Stimulated activated CD4-positive, alpha-beta T cell treated with anti-CD3 and anti-CD28 coated beads, Interleukin-1b, Interleukin-23, amount 100 ng/mL, for 24 hours (primary cell): ENCODE measurements at places on chromosomes 7 and 10.
A peak's percentile ranks its signal among the peaks of the same experiment; 100 is the strongest.

DNA sequence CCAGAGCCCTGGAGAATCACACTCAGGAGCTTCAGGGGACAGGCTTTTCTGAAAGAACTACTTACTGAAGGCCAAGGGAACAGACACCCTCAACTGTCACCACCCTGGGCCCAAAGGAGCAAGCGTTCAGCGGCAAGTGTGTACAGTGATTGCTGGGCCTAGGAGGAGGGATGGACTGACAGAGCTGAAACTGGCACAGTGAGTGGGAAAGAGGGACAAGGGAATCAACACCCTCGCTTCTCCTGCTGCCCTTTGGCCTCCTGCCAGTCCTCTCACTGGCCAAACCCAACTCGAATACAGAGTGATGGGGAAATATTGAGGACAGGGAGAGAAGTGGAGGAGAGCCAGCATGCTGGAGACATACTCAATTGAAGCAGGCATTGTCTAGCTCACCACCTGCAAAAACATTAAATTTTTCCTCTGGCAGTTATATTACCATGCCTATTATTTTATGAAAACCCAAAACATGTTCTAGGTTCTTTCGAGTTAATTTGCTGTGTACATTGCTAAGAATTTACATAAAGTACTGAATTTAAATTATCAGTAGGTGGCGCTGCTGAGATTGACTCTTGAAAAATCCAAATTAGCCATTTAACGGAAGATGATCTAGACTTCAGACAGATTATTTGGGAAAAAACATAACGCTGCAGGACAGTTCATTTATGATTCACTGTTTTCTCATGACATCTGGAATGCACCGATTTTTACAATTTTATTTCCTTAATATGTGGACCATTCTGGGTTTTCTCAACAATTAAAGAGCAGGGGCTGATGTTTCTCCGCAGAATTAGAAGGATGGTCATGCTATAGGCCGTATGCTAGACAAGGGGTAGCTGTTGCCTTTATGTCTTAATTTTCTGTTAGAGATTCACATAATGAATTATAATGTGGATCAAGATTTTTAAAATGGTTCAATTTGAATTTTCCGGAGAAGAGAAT, 14.7 kb upstream of the TMEM236 start:
- no peak for DNase-seq

- DNase-seq, result no peak
Measured at GRCh38 chr7:124130-124949, 68.0 kb upstream of the FAM20C start.

DNA sequence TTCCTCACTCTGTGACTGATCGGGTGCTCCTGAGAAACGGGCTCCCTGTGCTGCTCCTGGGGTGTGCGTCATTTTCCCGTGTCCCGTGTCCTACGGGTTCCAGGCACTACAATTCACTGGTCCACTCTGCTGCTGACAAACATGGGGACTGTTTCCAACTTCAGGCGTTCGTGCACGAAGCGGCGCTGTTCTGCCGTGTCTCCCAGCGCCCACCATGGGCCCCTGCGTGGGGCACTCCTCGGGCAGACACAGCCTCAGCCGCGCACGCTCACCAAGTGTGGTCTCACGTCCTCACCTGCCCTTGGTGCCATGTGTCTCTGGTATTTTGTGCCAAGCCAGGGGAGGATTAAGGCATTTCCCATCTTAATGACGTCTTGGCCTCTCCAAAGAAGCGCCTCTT, 19.0 kb downstream of the GPR146 start:
- DNase-seq, result no peak

GRCh38 chr7:16646472-16647072, 591 bp downstream of the BZW2 start:
- peak; percentile 11 for DNase-seq

GRCh38 chr7:117158941-117159697, 163.7 kb downstream of the WNT2 start:
- no peak for DNase-seq

DNA sequence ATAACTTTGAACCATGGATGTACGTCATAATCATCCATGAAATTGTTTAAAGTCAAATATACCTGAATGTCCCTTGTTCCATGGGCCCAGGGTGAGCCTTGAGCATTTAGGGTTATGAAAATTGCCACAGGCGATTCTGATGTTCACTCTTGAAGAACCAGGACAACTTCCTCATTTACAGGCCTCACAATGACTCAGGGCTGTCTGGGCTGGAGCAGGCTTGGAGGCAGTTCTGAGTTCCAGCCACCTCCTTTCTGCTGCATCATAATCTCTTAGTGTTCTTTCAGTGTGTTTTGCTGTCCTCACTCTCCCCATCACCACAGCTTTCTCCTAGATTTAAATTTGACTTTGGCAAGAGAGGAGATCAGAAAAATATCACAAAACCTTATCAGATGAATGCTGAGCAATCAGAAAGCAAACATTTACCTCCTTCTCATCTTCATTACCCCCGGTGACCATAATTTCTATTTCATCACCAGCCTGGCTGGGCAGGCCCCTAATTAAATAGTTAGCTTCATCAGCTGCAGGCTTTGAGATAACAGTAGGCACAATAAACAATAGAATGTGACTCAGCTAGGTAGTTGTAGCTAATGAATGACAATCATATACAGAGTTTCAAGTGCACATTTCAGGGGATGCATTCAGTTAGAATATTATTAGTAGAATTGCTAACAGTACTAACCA, 571.0 kb downstream of the SH2D4B start:
- no peak for DNase-seq

GRCh38 chr10:14261336-14261735, 69.4 kb downstream of the FRMD4A start:
- DNase-seq, result no peak

DNA sequence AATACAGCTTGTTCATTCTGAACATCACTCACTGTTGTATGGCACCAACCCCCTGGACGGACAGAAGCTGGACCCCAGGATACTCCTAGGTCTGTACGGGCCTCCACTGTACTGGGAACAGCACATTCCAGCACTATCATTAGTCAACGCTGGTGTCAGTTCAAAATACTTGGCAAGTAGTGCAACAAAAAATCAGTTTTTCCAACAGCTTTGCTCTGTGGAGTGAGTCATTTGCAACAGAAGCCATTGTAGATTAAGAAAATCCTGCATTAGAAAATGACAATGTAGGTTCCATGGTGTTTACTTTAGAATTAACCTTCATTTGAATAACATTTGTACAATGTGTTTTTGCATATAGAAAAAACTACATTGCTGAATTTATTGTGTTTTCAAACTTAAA, 266.6 kb downstream of the HDAC9 start:
- no peak for DNase-seq

- no peak for DNase-seq
Measured at GRCh38 chr7:150367677-150368095, 936 bp upstream of the REPIN1 start.

- DNase-seq, result no peak
Measured at GRCh38 chr7:77727936-77728701, 31.9 kb downstream of the RSBN1L start.

GRCh38 chr10:10623958-10624566, 393.6 kb upstream of the CELF2 start:
- no peak for DNase-seq

GRCh38 chr10:63865210-63865609, 344.0 kb downstream of the REEP3 start:
- no peak for DNase-seq

DNA sequence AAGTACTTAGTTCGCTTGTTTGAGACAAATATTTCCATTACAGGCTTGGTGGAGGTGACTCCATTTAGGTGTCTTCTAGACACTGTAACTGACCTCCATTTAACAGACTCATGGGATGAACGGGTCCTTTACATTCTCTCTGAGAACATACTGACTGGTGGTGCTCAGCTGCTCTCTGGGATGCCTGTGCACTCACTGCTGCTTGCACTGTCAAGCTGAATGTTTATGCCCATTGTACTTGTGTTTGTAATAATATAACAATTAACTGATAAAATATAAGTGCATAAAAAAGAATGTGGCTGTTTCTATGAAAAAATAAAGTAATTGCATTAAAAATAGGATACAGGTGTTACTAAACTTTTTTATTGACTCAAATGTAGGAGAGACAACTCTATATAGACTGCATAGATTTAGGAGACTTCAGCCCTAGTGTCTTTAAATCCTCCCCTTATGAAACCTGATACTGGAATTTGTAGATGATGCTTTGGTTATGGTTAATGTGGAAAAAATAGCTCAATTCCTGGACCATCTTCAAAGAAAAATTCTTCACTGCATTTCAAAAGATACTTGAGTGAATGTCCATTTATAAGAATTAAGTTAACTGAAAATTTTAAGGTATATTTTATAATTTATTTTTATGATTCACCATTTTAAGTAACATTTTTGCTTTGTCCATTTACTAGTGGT, 85.4 kb downstream of the CDK14 start:
- no peak for DNase-seq

- no peak for DNase-seq
Measured at GRCh38 chr7:159240962-159241361, 96.3 kb upstream of the VIPR2 start.

DNA sequence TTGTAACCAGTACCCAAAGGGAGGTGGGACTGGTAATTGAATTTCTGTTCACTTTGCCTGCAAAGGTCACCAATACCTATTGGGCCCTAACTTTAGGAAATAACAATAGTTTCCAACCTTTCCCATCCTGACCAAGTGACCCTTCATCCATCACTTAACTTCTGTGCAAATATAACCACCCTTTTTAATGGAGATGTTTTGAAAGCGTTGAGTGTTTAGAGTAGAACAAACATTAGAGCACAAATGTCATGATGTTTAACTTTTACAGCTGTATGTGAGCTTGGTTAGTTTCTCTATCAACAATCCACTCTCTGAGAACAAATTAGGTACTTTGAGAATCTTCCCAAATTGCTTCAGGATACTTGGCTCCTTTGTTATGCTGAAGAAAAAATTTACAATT, 66.4 kb downstream of the MET start:
- DNase-seq, result no peak

DNA sequence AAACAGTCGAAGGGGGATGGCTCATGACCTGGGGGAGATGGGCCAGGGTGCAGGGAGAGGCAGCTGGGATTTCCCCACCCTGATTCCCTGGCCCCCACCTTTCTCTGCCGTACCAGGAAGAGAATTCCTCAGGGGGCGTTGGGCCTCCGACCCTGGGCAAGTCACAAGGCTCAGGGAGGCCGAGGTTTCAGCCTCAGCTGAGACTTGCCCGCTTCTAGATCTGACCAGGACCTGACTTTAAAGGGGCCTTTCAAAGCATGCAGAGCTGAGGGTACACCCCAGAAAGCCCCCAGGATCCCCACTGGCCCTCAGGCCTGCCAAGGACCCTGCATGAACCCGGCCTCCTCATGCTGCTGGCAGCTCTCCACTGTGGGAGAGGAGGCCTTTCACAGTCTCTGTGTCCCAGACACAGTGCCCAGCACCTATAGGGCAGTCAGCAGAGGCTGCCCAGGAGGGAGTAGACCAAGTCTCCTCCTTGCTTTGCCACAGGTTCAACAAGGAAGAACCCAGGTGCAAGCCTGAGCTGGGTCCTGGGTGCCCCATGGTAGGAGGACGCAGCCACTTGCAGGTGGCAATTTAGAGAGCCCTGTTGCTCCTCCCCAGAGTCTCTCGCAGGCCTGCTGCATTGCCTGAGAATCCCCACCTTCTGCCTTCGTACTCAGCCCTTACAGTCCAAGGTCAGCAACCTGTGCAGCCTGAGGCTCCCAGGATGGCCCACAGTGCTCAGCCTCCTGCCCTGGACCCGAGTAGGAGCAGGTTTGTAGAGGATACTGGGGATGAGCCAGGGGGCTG, 89.3 kb downstream of the CHST15 start:
- DNase-seq, result no peak

GRCh38 chr7:22555476-22555875, 55.5 kb upstream of the STEAP1B start:
- DNase-seq, result no peak

DNA sequence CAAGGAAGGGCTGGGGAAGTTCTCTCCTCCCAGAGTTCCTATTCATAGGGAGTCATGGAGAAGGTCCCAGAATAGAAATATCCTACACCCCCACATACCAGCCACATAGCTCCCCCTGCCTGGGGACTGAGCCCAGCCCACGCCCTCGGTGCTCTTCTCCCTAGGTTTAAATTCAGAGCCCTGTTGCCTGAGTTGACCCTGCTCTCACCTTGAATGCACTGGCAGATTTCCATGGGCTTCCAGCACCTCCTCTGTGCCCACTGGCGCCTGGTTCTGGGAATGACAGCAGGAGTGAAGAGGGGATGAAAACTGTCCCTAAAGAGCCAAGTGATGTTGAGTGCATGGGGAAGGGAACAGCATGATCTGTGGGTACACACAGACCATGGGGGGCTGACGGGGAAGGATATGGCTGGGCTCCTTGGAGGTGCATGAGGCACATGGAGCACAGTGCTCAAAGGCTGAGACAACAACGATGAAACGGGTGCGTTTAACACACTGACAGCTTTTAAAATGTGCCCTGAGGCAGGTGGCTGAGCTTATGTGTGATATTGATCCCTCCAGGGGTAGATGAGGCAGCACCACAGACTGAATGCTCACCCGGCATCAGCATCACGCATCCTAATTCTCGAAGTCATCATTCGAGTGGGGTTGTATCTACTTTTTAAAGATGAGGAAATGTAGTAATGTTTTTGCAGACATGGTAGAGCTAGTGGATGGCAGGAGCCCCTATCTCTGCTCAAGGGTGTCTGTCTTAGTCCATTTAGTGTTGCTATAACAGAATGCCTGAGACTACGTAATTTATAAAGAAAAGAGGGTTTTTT, 53.7 kb upstream of the IGFBP3 start:
- no peak for DNase-seq

DNA sequence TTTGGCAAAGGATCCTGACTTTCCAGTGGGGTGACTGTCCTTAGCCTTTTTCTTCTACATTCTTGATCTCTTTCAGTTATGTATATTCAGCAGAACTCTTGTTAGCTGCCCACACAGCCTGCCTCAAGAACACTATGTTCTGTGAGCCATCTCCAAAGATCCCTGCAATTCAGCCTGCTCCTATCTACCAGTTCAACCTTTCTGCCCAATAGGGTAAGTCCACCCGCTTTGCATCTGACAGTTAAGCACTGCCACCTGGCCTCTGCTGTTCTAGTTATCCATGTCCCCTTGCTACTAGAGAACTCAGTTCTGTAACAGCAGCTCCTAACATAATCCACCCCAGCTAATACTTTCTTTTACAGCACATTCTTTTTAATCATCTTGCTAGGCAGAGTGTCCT, 13.5 kb downstream of the OR9A2 start:
- no peak for DNase-seq

DNA sequence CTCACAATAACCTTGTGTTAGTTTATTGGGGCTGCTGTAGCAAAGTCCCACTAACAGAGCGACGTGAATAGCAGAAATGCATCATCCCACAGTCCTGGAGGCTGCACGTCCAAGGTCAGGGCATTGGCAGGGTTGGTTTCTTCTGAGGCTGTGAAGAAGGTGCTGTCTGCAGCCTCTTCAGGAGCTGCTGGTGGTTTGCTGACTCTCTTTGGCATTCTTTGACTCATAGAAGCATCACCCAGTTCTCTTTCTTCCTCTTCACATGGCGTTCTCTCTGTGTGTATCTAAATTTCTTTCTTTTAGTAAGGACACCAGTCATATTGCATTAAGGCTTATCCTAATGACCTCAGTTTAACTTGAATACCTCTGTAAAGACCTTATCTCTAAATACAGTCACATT, 428.4 kb upstream of the KLF6 start:
- no peak for DNase-seq
